ENCODE measurements at places on chromosomes 6 and 20.

DNA sequence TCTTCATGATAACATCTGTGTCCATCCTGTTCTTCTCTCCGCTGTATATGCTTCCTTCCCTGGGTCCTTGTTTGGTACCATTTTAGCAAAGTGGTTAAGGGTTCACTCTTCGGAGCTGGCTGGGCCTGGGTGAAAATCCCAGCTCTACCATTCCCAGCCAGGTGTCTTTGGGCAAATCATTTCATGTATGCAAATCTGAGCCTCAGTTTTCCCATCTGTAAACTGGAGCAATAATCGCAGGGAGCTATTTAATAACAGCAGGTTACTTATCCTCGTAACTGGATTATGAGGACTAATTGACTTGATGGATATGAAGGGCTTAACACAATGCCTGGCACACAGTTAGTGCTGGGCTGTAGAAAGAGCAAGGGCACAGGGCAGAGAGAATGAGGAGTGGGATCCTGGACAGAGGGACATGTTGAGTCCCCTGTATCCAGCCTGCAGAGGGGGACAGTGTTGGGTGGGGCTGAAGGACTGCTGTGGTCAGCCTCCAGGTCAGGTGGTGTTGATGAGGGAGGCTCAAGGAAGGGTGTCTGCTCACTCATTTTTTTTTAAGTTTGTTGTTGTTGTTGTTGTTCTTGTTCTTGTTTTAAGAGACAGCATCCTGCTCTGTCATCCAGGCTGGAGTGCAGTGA, 44.3 kb upstream of the FAM83D start:
- DNase-seq: no peak

GRCh38 chr20:18263723-18264122, 24.6 kb upstream of the ZNF133 start:
- DNase-seq: peak; percentile 61

GRCh38 chr6:25223490-25223991, 55.6 kb upstream of the CARMIL1 start:
- DNase-seq: peak; percentile 57

- peak; percentile 5 for DNase-seq
Measured at GRCh38 chr6:53029761-53030160, 34.7 kb upstream of the GSTA4 start.

DNA sequence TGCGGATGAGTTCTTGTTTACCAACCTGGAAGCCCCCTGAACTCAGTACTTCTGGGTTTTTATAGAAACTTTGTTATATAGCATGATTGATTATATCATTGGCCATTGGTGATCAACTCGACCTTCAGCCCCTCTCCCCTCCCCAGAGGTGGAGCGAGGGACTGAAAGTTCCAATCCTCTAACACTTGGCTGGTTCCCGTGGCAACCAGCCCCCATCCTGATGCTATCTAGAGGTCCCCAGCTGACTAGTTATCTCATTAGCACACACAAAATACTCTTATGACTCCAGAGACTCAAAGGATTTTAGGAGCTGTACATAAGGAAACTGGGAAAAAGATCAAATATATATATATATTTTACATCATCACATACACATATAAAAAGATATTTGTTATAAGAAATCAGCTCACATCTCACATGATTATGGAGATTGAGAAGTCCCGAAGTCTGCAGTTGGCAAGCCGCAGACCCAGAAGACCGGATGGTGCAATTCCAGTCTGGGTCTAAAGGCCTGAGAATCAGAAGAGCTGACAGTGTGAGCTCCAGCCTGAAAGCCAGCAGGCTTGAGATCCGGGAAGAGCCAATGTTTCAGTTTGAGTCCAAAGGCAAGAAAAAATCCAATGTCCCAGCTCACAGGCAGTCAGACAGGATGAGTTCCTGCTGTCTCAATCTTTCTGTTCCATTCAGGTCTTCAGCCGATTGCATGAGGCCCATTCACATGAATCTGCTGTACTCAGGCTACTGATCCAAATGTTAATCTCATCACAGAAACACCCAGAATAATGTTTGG, 179.3 kb upstream of the DTNBP1 start:
- DNase-seq: no peak

- no peak for DNase-seq
Measured at GRCh38 chr6:10756085-10756484, 8.5 kb downstream of the TMEM14B start.

- no peak for DNase-seq
Measured at GRCh38 chr20:57280221-57280620, 13.8 kb upstream of the BMP7 start.

DNA sequence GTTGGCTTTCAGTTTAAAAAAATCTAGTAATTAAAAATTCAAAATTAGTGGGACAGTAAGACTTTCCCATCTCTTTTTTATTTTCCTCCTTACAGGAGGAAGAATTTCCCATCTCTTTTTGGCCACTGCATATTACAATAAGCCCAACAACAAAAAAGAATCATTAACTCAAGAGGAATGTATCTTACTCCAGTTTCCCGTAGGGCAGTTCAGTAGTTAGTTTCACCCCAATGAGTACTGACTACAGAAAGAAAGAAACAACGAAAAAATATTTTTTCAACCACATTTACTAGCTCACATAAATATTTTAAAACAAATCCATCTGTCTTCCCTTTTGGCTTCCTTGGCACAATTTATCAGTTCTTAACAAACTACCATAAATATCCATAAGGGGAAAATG, 14.9 kb upstream of the BLOC1S5 start:
- no peak for DNase-seq

DNA sequence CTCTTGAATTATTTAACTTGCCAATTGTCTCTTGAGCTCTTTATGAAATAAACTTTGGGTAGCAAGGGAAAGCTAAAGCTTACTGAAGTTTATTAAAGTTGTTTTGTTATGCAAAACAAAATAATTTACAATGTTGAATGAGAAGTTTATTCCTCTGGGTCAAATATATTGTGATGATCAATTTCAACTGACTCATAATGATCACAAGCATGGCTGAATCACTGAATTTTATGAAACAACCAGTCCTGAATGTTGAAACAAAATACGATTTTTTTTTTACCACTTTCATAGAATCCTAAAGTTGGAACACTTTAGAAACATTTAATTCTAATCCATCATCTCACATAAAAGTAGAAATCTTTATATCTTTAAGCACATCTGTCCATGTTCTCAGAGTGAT, 110.3 kb downstream of the RWDD2A start:
- no peak for DNase-seq

DNA sequence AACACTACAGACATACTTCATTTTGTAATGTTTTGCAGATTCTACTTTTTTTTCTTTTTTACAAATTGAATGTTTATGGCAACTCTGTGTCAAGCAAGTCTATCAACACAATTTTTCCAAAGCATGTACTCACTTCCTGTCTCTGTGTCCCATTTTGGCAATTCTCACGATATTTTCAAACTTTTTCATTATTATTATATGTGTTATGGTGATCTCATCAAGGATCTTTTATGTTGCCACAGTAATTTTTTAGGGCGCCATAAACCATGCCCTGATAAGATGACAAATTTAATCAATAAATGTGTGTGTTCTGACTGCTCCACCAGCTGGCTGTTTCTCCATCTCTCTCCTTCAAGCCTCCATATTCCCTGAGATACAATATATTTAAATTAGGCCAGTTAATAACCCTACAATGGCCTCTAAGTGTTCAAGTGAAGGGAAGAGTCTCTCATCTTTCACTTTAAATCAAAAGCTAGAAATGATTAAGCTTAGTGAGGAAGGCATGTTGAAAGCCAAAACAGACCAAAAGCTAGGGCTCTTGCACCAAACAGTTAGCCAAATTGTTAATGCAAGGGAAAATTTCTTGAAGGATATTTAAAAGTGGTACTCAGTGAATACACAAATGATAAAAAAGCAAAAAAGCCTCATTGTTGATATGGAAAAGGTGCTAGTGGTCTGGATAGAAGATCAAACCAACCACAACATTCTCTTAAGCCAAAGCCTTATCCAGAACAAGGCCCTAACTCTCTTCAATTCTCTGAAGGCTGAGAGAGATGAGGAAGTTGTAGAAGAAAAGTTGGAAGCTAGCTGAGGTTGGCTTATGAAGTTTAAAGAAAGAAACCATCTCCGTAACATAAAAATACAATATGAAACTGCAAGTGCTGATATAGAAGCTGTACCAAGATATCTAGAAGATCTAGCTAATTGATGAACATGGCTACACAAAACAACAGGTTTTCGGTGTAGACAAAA, 194.4 kb upstream of the TAB2 start:
- no peak for DNase-seq

GRCh38 chr20:50943069-50943468, 11.8 kb upstream of the ADNP start:
- DNase-seq: no peak

DNA sequence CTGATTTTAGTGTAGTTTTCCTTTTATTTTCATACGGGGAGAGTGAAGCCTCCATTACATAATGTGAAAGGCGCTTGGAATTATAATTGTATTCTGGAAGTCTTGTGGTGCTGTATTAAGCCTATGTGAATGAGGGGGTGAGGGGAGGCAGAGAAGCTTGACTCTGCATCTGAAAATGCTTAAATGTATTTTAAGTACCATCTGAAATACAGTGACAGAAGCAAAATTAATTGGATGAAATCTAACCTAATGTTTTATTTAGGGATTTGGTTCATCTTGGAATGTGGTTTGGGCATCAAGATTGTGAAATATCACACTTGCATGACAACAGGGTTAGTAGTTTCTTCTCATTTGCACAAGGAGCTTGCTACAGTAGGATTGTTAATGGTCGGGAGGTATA, 41.2 kb downstream of the TMEM200A start:
- DNase-seq: no peak

GRCh38 chr6:94131271-94131670, 711.9 kb upstream of the EPHA7 start:
- DNase-seq: no peak

DNA sequence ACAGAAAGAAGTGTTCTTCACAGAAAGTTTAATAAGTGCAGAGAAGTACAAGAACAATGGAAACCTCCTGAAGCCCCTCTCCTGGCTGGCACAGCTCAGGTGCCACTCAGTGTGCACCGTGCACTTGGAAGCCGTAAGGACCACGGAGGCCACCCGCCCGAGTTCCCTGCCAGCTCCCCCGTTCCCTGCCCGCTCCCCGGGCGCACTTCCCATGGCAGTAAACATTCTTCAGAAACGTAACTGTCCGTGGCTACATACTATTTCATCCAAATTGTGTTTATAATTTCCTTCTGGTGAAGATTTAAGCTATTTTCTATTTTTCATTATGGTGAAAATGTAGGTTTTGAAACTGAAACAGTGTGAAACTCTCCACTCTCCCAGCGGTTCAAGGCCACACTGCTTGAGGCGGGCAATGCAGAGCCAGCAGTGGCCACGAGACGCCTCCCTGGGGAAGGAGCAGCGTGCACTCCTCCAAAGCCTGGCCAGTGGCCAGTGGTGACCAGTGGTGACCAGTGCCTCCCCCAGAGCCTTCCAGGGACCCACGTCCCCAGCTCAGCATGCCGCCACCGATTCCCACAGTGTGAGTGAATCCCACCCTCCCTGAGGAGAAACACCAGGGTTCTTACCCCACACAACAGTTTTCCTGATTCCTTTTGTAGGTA, 46.4 kb downstream of the TAF4 start:
- no peak for DNase-seq

- no peak for DNase-seq
Measured at GRCh38 chr20:2740702-2741101, 48.1 kb downstream of the EBF4 start.

GRCh38 chr20:13458860-13459451, 179.8 kb downstream of the TASP1 start:
- peak; percentile 32 for DNase-seq

DNA sequence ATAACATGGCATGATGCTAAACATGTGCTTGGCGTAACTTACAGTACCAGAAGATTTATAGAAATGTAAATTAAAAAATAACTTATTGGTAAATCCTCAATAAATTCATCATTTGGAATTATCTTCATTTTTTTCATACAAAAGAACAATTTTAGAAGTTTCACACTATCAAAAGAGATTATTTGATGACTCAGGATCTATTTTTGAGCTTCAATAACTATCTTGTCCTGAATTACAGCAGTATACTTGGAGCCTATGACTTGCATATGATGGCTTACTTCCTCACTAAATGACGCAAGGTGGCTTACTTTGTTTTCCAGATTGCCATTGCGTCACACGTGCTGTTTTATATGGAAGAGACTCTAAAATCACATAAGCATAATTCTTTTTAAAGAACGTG, 49.2 kb downstream of the KHDRBS2 start:
- no peak for DNase-seq

DNA sequence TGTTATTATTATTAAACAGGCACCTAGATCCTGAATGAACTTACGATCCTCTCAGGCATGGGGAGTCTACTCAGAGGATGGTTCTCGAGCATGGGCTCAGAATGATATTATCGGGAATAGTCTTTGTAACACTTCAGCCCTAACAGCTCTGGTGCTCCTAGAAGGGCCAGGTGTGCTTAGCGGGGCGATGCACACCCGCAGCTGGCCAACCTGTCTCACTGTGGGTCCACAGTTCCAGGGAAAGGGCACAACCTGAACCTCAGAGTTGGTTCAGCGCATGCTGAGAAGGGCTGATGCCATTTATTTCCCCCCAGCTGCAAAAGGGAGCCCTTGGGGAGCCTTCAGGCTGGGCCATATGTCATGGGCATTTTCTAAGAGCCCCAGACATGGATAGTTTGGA, 26.2 kb downstream of the RRAGD start:
- no peak for DNase-seq

DNA sequence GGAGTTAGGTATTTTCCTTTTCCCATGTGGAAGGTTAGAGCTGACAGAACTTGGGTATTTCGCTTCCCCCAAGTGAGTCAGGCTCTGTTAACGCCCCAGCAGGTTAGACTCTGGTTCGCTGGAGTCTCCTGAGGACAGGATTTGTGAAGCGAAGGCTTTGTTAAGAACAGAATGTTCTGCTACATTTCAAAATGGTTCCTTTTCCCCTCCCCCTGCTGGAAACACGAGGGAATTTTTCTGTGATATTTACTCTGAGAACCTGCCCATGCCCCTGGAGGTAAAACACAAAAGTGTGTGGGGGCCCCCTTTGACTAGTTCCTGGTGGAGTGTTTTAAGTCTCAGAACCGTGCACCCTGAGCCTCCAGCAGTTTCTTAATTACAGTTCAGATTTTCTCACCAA, 731.4 kb upstream of the CITED2 start:
- DNase-seq: peak; percentile 1

- no peak for DNase-seq
Measured at GRCh38 chr6:108156938-108157233, 8.9 kb upstream of the NR2E1 start.

DNA sequence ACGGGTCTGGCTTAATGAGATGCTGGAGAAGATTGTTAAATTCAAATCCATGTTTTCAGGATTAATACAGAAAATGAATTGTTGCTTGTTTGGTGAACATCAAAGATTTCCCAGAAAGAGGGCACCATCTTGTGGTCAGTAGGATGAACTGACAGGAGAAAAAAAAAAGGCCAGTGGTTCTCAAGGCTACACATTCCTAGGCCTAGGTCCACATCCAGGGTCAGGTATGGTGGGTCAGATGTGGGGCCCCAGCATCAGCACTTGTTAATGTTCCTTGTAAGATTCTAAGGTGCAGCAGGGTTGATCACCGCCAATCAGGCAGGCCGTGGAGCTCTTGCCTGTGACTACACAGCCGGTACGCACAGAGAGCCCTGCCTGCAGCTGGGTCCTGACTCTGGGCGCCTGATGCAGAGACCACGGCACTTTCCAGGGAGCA, 34.0 kb upstream of the FOXO3 start:
- DNase-seq: no peak

Measured in NCI-H446 (cell line).